ENCODE measurements at places on chromosomes 3 and 15.

- DNase-seq: no peak
Observed at GRCh38 chr3:184690192-184690883, 21.5 kb downstream of the MAGEF1 start.

DNA sequence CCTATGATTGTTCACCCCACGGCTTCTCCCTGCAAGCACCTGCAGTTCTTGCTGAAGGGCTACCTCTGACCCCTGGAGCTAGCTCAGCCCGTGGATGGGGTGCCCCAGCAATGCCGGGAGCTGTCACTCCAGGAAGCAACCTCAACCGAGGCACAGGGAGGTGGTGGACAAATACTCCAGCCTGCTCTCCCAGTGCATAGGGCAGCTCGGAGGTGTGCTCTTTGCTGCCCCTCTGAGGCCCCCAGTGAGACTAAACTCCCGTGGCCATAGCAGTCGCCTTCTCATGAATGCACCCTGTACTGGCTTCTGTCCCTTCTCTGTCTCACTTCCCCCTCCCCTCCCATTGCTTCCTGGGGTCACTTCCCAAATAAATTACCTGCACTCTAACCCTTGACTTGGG, 48.5 kb downstream of the LINGO1 start:
- DNase-seq: no peak

DNA sequence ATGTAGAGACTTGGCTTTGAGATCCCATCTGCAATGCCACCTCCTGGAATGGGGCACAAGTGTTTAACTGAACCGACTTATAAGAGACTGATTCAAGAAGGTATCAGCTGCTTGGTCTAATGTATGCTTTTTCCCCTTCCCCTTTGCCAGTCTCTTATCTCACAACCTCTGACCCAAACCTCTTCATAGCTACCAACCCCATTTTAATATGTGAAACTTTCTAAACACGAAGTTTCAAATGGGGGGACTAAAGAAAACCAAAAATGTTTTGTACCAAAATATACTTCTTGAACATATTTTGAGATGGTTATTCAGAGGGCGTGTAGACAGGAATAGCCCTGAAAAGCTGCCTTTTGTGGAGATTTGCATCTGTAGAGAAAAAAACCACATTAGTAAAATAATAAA, 73.1 kb downstream of the OXSM start:
- DNase-seq: no peak

DNA sequence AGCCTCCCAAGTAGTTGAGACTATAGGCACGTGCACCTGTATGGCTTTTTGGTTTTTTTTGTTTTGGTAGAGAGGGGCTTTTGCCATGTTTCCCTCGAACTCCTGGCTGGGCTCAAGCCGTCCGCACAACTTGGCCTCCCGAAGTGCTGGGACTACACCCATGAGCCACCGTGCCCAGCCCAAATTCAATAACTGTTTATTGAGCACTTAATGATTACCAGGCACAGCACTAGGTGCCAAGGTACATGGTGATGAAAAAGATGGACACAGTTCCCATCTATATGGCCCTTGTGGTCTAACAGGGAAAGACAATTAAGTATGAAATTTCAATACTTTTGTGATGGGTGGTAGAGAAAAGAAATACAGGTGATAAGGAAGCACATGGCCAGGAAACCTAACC, 35.8 kb upstream of the ZNF148 start:
- DNase-seq: no peak

DNA sequence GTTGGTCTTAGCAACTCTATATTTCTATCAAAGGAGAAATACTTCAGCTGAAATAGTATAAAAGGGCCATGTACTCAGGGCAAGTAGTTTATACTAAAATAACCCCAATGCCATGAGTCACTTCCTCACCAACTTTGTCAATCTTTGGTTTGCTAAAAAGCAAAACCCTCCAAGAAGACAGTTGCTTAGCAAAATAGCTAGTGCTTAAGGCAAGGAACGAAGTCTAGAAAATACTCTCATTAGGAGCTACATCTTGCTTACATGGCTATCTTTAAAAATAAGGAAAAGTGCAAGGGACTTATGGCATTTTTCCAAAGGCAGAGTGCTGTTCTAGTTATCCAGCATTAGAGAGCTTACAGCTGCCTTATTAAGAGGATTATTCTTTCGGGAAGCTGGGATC, 28.4 kb downstream of the P3H2 start:
- no peak for DNase-seq

DNA sequence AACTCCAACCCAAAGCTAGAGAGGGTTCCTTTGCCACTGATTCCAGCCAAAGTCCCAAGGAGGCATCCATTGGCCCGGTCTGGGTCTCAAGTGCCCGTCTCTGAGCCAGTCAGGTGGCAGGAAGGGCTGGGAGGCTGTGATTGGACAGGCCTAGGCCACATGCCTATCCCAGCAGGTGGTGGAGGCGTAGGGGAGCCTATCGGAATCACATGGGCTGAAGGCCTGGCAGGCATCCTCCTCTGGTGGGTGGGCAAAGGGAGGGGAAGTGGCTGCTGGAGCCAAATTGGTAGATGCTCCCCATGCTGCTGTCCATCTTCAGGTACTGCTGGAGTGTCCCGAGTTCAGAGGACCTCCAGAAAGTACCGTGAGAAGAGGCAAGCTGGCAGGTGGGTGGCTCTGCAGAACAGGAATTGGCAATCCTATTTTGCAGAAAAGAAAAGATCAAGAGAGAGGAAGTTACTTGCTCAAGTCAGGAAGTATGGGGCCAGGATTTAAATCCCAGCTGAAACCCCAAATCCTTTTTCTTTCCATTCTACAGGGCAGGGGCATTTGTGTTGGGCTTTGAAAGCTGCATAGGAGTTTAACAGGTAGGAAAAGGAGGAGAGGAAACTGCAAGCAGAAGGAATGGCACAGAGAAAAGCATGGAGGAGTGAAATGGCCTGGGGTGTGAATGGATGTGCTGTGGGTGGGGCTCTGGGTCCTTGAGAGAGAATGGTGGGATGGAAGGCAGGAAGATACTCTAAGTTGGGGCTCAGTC, 3.7 kb downstream of the CHST13 start:
- DNase-seq: no peak

- no peak for DNase-seq
Observed at GRCh38 chr15:51121631-51122225, 27.0 kb upstream of the TNFAIP8L3 start.

DNA sequence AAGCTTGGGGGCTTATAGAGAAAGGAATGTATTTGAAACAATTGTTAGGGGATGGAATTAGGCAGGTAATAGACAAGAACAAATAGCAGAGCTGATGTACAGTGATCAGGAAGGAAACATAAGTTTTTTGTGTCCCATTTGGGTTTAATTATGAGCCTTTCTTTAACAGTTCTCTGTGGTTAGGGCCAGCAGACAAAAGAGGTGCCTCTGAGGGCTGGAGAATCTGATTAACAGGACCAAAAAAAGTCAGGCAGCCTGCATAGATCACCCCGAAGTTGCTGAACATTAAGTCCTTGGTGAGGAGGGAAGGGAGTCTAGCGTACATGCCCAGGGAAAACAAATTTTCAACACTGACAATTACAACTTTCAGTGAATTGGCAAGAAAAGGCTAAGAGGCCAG, 88.6 kb upstream of the SPRED1 start:
- DNase-seq: no peak

DNA sequence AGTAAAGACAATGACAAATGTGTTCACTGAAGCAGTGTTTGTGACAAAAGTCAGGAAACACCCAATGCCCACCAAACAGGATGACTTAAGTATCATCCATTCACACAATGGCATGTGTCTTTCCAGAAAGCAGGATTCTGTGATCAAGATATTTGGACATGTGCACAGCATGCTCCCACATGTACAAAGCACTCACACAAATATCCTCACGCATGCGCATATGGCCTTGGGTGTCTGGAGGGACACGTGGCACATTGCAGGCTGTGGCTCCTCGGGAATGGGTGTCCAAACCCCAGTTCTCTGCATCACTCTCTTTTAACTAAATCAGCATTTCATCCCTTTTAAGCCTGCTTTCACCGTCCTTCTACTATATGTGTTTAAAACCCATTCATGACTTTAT, 130.5 kb downstream of the KLF13 start:
- no peak for DNase-seq

GRCh38 chr3:150138824-150139223, 168.1 kb upstream of the PFN2 start:
- no peak for DNase-seq

GRCh38 chr3:128383316-128384235, 83.1 kb downstream of the DNAJB8 start:
- DNase-seq: peak; percentile 36

- DNase-seq: no peak
Observed at GRCh38 chr3:138036572-138036971, 26.6 kb downstream of the CLDN18 start.

- no peak for DNase-seq
Observed at GRCh38 chr3:64593350-64593749, 94.5 kb downstream of the ADAMTS9 start.

DNA sequence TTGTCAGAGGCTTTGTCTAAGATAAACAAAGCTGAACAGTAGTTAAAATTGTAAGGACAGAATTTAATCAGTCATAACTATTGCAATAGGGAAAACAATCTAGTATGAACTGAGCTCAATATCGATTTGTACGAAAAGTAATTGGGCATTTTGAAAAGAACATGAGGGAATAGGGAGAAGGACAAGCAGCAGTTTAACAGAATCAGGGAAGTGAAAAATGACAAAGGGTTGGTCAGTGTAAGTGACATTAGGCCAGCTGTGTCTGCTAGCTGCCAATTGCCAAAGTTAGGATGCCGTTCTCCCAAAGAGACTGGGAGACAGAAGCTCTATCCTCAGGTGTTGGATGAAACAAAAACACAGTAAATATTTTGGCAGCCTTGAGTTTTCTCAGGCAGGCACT, 3.3 kb upstream of the DNAJA4 start:
- DNase-seq: no peak

- DNase-seq: no peak
Observed at GRCh38 chr15:57079931-57080620, 161.6 kb downstream of the TCF12 start.

DNA sequence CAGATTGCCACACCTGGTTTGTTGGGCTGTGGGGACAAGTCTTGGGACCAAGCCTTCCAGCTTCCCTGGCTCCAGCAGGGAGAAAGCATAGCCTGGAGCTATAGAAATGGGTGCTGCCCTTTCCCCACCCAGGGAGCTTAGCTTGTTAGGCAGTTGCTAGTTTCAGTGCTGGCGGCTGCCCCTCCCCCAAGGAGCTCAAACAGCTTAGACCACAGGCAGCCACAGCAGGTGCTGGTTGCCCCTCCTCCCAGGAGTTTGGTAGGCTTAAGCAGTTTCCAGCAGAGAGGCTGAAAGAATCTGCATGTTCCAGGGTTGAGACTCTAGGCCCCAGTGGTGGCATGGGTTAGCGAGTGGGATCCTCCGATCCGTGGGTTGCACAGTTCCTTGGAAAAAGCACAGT, 889.7 kb downstream of the IGSF11 start:
- no peak for DNase-seq

- DNase-seq: no peak
Observed at GRCh38 chr15:39594446-39595337, 13.8 kb downstream of the THBS1 start.

GRCh38 chr3:30539772-30540171, 66.6 kb upstream of the TGFBR2 start:
- DNase-seq: no peak

DNA sequence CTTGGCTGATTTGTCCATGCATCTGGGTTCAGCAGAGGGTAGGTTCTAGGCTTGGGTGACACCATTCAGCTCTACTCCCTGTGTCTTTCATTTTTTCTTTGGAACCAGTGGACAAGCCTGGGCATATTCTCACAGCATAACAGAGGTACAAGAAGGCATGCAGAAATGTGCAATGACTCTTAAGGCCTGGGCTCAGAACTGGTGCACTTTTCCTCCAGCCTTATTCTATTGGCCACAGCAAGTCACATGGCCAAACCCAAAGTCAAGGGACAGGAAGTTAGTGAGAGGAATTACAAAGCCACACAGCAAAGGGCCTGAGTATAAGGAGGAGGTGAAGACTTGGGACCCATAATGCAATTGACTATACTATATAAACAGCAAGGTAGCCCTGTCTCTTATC, 200.9 kb upstream of the CTDSPL start:
- DNase-seq: no peak

GRCh38 chr3:25350725-25351114, 77.3 kb upstream of the RARB start:
- no peak for DNase-seq

- no peak for DNase-seq
Observed at GRCh38 chr3:177251755-177252154, 54.5 kb upstream of the TBL1XR1 start.

GRCh38 chr3:64972793-64973192, 285.0 kb upstream of the ADAMTS9 start:
- DNase-seq: no peak

GRCh38 chr3:25508901-25509300, 80.8 kb downstream of the RARB start:
- peak; percentile 35 for DNase-seq

DNA sequence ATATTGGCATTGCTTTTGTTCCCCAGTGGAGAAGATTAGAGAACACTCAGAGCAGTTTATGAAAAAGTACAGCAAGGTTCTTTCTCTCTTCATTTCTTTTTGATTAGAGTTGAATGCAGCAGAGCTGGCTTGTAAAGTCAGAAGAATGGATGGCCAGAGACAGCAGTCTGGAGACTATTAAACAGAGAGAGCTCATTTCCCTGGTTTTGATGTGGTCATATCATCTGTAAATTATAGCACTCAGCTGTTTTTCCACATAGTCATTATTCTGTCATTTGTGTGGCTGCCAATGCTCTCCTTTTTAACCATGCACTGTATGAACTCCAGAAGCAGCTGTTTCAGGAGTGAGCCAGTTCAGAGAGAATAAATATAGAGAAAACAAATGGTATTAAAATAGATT, 177.4 kb upstream of the CRBN start:
- no peak for DNase-seq

DNA sequence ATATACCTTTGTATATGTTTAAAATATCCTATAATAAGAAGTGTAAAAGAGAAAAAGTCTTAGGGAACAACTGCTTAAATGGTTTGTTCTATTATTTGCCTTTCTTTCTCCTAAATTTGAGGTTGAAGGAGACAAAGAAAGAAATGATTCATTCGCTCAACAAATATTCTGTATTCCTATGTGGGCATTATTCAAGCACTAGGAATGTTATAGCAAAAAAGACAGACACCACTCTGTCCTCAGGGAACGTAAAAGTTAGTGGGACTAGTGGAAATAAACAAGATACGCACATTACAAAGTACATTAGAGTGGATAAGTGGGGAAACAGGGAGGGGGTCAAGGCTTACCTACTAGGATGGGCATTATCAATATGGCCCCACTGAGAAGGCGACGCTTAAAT, 332.2 kb downstream of the LPP start:
- no peak for DNase-seq

- DNase-seq: no peak
Observed at GRCh38 chr15:43469867-43470266, 23.1 kb downstream of the TP53BP1 start.

GRCh38 chr3:102000620-102001209, 151.4 kb downstream of the NFKBIZ start:
- no peak for DNase-seq
